ENCODE measurements at places on chromosomes 12 and 14.
A peak's percentile ranks its signal among the peaks of the same experiment; 100 is the strongest.

DNA sequence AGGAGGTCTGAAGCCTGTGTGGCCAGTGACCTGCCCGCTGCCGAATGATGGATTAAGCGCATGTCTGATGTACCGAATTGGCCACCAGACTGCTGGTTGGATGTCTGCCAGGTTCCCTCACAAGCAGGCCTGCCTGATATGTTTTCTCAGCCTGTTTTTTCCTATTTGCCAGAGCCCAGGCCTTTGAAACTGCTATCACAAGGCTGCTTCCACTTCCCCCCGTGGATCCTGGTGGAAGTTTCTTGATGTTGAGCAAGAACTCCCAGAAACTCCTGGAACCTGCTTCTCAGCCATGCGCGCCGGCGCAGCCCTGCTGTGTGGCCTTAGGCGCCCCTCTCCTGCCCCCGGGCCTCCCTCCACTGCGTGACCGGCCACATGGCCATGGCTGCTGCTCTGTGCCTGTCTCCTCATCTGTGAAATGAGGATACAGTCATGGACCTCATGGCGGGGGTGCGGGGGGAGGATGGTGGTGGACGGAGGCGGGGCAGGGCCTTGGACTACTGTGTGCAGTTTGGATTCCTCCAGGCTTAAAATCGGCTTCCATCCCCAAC lies 56.6 kb downstream of the CALM1 start:
- DNase-seq: peak; percentile 30

GRCh38 chr12:83365317-83365716 lies 678.6 kb downstream of the TMTC2 start:
- DNase-seq: no peak

DNA sequence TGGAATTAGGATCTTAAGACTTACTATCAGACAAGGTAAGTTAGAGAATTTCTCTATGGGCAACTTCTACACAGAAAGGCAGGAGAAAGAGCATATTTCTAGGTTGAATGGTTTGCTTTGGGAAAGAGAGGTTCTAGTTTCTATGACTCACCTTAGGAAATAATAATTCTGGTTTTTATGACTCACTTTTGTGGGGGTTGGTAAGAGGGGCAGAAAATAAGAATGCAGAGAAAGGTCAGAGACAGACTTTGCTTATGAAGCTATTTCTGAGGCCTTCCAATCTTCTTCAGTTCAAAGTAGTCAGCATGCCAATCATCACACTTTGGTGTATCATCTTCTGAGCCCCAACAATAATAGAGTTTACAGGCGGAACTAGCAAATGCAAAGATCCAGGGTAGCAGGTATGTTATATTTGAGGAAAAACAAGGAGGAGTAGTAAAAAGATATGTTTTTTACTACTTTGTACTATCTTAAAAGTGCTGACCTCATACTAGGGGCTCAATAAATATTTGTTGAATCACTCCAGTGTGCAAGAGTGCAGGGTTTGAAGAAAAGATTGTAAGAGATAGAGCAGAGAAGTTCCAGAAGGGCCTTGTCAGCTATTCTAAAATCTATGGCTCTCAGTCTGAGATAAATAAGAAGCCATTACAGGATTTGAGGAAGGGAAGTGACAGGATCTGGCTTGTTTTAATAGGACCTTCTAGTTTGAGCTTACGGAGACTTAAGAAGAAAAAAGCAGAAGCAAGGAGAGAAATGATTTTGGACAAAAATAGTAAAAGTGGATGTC lies 56.7 kb upstream of the LRFN5 start:
- no peak for DNase-seq

DNA sequence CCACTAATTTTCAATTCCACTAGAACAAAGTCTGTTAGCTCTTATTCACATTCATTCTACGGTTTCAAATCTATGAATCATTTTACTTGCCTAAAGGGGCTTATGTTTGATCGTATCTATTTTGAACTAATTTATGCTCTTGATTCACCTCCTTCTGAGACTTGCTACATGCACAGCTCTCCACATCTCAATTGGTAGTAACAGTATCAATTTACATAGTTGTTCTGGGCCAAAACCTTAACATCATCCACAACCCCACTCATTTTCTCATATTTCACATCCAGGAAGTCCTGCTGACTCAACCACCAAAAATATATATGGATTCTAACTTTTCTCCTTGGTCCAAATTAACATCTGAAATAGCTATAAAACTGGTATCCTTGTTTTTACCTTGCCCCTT lies 208.6 kb downstream of the RASSF9 start:
- no peak for DNase-seq

GRCh38 chr14:20603813-20604690 lies 12.9 kb upstream of the RNASE12 start:
- no peak for DNase-seq

GRCh38 chr12:52427083-52427482 lies 7.1 kb downstream of the KRT75 start:
- DNase-seq: no peak

GRCh38 chr14:52073251-52073650 lies 4.4 kb upstream of the NID2 start:
- DNase-seq: no peak

DNA sequence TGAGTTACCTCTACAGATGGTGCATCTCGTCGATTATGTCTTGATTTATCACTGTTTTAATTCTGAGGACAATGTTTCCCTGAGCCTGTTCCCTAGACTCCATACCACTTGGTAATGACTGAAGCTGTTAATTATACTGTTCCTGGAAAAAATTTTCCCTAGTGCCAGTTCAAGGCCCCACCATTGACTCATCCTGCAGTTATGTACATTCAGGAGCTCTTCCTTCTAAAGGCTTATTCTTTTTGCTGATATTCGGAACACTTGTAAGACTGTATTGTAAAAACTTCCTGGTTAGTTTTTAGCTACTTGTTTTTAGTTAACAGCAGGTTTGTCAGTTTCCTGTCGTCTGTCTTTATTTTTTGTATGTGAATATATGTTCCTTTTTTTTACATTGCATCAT lies 30.4 kb upstream of the PPP2R5E start:
- no peak for DNase-seq

DNA sequence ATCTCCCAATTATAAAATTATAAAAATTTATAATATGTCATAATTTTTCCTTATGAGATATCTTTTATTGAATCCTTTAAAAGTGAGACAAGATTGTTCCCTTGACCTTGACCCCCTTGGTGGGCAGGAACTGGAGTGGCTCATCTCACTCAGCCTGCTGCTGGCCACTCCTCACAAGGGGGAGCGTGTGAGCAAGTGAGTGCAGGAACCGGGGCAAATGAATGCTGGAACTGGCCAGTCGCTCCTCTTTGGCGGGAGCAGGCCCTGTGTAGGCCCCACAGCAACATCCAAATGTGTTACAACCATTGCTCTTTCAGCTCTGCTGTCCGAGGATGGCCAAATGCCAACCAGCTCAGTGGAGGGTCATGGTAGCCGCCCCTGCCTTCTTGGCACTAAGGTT lies 178.8 kb downstream of the ETNK1 start:
- DNase-seq: no peak

GRCh38 chr14:92449404-92450181 lies 64.0 kb upstream of the RIN3 start:
- no peak for DNase-seq

- DNase-seq: no peak
Observed at GRCh38 chr14:94823556-94824341, 53.8 kb upstream of the GSC start.

DNA sequence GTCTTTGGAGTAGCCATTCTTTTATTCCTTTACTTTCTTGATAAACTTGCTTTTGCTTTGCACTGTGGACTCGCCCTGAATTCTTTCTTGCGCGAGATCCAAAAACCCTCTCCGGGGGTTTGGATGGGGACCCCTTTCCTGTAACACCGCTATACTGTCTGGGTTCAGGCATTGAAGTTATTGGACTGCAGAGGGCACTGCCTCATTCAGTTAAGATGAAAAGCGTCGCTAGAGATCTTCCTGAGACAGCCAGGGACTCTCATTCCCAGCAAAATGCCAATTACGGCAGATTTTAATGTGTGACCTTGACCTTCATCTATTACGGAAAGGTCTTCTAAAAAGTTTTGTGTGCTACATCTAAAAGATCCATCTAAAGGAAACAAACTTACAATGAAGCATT lies 17.3 kb upstream of the RIMKLB start:
- no peak for DNase-seq

- no peak for DNase-seq
Observed at GRCh38 chr12:50166799-50167048, 445 bp downstream of the CERS5 start.

- DNase-seq: no peak
Observed at GRCh38 chr12:56601503-56601902, 28.6 kb downstream of the BAZ2A start.

GRCh38 chr14:103126873-103127304 lies 3.6 kb downstream of the TNFAIP2 start:
- no peak for DNase-seq

DNA sequence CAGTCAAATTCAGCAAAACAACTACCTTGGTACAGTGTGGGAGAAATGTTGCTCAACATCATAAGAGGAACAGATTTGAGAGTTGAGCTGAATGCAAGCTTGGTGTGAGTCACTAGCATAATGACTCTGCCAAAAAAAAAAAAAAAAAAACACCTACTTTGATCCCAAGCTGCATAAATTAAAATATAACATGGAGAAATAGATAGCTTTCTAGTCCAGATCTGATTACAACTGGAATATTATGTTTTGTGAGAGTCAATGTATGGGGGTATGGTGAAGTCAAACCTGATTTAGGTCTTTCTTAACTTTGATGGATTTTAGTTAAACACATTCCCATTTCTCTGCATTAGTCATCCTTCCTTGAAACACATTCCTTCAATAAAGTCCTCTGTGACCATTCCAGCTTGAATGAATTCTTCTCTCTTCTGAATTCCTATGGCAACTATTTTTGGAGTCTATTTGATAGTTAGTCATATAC lies 188.1 kb downstream of the SLC5A8 start:
- DNase-seq: no peak

DNA sequence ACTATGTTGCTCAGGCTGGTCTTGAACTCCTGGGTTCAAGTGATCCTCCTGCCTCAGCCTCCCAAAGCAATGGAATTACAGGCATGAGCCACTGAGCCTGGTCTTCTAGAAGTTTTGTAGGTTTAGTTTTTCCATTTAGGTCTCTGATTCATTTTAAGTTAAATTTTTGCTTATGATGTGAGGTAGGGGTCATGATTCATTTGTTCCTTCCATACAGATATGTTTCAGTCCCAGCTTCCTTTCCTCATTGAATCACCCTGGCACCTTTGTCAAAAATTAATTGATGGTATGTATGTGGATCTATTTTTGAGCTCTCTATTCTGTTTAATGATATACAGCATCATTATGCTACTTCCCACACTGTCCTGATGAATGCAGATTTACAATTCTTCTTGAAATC lies 25.6 kb upstream of the CABP1 start:
- DNase-seq: no peak

- DNase-seq: no peak
Observed at GRCh38 chr14:99595034-99595433, 9.0 kb downstream of the CCDC85C start.

DNA sequence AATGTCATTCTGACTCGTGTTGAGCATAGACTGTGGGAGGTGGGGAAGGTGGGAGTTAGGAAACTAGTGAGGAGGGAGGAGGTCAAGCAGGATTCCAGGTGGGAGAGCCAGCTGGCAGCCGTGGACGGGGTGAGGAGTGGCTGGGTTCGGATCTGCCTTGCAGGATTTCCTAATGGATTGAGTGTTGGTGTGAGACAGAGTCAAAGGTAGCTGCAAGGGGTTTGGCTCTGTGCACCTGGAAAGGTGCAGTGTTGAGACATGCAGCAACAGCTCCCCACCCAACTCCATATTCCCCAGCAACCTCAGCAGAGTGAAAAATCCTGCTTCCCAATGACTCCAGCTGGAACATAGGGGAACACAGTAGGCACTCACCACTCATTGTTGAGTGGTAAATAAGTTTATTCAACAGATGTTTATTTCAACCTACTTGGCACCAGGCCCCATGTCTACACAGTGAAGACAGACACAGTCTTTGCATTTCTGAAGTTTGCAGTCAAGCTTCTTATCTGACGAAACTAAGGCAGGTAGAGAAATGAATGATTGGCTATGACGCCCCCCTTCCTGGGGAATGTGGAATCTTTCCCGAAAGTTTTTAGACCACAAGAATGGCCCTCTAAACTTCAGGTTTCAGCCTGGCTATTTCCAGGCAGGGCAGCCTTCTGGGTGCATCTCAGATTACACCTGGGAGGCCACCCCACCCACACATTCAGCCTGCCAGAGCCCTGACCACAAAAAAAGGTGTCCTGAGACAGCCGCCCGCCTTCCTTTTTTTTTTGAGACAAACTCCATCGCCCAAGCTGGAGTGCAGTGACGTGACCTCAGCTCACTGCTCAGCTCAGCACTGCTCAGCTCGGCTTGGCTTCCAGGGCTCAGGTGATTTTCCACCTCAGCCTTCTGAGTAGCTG lies 37.9 kb upstream of the PLEKHG6 start:
- DNase-seq: no peak

- no peak for DNase-seq
Observed at GRCh38 chr12:7089196-7089871, 2.9 kb downstream of the C1R start.

DNA sequence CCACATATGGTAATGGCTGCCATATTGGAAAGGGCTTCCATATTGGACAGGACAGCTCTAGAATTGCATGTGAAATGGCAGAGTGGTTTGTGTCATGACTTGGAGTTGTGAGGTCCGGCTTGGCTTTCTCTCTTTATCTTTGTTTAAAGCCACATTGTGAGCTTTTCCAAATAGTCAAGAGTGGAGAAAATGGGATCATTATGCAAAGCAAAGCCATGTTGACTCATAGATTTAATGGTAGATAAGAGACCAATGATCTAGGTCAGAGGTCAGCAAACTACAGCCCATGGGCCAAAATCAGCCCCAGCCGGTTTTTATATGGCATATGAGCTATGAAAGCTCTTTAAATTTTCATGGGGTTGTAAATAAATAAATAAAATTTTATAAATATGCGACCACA lies 449.1 kb downstream of the BCL11B start:
- DNase-seq: no peak

DNA sequence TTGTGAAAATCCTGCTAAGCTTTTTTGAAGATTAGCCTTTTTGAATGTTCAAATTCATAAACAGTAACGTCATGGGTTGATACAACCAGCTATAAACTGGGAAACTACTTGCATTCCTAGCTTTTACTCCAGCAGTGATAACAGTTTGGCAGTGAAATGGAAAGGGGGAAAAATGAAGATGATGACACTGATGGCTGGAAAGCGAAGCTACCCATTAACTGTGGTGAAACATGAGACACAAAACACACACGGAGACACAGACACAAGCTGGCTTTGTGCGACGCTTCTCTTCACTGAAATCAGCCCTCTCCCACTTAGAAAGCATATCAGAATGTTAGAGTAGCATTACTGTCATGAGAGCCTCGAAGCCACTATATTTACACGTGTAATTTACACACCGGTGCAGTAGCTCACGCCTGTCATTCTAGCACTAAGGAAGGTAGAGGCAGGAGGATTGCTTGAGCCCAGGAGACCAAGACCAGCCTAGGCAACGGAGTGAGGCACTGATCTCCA lies 15.7 kb downstream of the VPS37B start:
- no peak for DNase-seq

- DNase-seq: no peak
Observed at GRCh38 chr12:93725531-93725930, 48.4 kb downstream of the CRADD start.

Measured in NCI-H1092 (cell line).